ENCODE measurements at places on chromosomes 5 and 9.

DNA sequence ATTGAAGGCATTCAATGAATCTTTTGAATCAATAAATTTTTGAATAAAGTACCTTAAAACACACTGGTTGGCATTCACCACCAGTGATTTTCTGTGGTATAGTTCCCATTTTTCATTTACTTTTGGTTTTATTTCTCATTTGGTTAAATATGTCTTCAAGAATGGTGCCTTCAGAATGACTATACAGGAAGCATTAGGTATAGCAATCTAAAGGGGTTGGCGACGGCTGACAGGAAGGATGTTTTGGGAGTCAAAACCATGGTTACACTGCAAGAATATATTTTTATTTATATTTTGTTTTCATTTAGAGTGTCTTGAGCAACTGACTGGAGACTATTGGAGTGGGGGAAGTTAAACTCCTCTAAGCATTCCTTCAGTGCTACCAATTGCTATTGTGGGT, 235.7 kb downstream of the HTR1A start:
- DNase-seq = no peak

DNA sequence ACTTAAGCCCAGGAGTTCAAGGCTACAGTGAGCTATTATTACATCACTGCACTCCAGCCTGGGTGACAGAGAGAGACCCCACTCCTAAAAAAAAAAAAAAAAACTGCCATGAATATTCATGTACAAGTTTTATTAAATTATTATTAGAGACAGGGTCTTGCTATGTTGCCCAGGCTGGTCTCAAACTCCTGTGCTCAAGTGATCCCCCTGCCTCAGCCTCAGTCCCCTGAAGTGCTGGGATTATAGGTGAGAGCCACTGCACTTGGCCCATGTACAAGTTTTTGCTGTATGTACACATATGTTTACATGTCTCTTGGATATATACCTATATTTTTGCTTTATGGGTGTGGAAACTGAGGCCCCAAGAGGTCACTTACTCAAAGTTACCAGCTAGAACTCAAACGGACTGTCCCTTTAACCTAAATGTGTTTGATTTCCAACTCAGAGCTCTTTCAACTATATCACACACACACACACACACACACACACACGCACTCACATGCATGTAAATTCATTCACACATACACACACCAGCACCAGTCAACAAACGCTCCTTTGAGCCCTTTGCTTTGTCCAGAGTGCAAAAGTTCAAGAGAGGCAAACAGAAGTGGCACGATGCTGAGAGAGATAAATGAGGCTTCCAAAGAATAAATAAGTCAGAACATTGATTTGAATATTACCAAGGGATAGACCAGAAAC, 42.3 kb upstream of the STRBP start:
- no peak for DNase-seq

- no peak for DNase-seq
These were observed 475.2 kb downstream of the CDK5RAP2 start for GRCh38 chr9:120104771-120105170.

- DNase-seq = no peak
These were observed 20.2 kb downstream of the NNT start for GRCh38 chr5:43623048-43623680.

GRCh38 chr9:128385496-128386460, 14.6 kb downstream of the URM1 start:
- no peak for DNase-seq

All from activated CD4-positive, alpha-beta T cell treated with anti-CD3 and anti-CD28 coated beads, Interleukin-2, amount 50 U/mL, for 48 hours (primary cell).